ENCODE measurements at places on chromosomes 3 and 15.
A peak's percentile ranks its signal among the peaks of the same experiment; 100 is the strongest.

DNA sequence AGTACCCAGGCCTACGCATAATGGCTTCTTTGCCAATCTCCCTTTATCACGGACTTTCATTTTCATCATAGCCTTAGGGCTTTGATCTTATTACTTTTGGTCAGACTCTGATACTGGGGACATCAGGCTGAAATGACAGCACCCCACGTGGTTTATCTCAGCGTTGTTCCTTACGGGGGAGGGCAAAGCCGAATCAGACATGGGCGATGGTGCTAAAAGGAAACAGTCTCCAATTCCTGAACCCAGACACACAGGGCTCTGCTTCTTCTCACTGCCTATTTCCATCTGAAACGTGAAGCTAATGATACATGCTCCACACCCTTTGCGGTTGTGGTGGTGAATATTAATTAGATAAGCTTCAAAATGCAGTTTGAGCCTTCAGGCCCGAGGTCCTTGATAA lies 59.4 kb upstream of the CD47 start:
- no peak for DNase-seq

GRCh38 chr3:128133273-128133883 lies 9.8 kb upstream of the RUVBL1 start:
- DNase-seq: peak; percentile 42

DNA sequence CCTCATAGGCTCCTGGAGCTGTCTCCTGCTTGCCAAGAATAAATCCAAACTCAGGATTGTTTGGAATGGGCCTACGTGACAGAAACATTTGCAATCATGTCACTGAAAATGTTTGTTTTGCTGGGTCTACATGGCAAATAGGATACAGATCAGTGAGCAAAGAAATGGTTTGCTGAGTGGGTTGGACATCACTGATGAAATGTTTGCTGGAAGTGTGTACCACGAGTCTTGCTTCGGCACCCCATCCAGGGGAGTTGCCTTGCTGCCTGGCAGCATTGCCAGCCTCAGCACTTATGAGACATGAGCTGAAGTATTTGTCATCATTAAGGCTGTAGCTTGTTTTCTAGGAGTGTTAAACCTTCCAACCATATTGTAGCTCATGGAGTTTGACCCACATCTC lies 213.3 kb upstream of the CFAP20DC start:
- DNase-seq: no peak

DNA sequence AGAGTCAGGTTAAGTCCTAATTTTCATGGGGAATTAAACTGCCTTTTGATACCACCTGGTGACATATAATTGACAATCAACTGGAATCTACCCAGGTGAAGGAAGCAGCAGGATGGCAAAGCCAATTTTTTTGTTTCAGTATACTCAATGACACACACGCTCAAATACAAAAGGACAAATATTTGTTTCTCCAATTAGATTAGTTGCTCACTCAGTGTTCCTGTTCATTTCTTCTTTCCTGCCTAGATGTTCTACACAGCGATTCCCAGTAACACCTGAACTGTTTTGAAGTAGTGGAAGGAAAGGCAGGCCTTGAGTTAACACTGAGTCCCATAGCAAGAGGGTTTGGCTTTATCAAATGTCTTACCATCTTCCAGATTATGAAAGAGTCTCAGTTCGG lies 157.5 kb downstream of the PDZRN3 start:
- DNase-seq: peak; percentile 32

- peak; percentile 7 for DNase-seq
Observed at GRCh38 chr3:155853214-155854140, 750 bp downstream of the SLC33A1 start.

GRCh38 chr15:101262551-101262950 lies 10.7 kb upstream of the CHSY1 start:
- no peak for DNase-seq

GRCh38 chr3:58260261-58260731 lies 22.7 kb downstream of the ABHD6 start:
- DNase-seq: no peak

All from NCI-H1092 treated with DMSO at 0.1 percent for 48 hours (cell line).